NCI-H460 (cell line): ENCODE measurements at places on chromosomes 6 and 20.
A peak's percentile ranks its signal among the peaks of the same experiment; 100 is the strongest.

DNA sequence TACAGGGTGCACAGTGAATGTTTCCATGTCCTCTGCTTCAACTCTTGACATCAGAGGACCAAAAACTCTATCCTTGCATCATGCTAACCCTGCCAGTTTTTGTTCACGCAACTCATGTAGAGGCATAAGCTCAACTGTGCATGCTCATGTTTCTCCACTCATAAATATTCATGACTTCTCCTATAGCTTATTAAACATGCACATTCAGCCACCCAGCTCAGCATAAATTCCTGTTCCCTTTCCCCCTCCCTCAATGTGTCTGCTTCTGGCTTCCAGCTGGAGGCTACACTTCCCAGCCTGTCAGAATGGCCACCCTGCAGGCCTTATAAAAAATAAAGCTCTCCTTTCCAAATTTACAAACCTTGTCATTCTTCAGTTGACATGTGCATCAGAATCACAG lies 154.6 kb downstream of the KIF16B start:
- no peak for DNase-seq

DNA sequence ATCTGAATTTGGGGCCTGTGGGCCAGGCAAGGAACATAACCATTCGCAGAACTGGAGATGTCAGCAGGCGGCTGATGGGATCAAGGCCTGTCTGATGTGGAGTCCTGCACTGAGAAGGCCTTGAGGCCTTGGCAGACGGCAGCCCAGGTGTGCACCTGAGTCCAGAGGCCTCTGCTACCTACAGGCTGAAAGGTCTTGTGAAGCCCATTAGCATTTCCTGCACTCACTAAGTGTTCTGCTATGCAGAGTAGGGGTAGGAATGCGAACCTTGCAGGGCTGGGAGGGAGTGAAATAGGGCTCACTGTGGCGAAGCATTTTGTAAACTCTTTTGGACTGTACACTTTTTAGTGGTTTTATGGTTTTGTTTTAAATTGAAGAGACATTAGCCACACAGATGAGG lies 48.3 kb upstream of the RNF24 start:
- DNase-seq = no peak

DNA sequence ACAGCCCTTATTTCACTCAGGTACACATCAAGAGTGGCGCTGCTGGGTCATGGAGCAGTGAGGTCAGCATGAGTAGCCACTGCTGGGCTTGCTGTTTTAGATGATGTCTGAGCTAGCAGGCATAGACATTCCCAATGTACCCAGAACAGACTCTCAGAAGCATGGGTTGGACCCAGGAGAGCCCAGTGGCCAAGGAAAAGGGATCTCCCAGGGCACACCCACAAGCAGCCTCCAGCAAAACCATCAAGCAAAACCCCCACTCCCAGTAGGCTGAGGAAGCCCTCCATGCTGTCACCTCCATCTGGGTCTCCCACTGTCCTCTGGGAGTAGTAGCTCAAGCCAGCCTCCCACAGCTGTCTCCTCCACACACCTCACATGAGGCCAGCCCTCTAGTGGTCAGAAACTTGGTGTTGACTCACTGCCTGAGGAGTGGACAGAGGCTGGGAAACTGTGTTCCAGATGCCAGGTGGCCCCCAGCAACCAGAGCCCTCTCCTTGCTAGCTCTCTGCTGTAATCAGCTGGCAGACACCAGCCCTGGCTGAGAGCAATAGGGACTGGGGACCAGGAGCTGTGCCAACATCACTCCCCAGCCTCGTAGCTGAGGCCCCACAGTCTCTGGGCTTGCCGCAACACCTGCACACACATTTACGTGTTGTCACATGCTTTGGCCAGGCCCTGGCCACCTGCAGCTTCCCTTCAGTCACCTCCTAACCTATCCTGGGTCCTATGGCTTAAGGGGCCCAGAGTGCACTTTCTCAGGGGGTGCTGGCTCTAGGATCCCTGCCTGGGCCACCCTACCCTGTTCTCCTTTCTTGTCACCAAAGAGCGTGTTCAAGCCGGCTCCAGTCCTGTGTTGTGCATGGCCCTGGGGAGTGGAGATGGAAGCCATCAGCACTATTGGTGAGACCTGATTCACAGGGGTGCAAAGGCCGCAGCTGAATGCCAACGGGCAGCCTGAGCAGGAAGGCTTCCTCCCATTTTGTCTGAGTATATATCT lies 1.9 kb upstream of the AP5S1 start:
- peak; percentile 86 for DNase-seq

DNA sequence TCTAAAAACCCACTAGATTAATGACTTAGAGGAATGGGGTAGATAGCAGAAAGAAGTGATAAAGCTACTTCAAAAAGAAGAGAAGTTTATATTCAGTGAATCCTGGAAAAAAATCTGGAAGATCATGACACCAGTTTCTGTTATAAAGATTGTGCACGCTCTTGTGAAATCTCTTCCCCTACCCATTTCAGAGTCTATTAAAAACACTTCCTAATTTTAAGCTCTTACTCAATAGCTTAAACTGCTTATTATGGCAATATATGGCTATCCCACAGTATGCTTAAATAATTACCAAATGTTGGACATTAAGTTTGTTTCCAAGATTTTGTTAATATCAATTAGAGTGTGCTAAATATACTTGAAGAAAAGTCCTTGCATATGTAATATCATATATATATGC lies 585.3 kb upstream of the MAN1A1 start:
- DNase-seq = no peak

- DNase-seq = no peak
Observed at GRCh38 chr6:167532410-167533288, 207.8 kb downstream of the TTLL2 start.

GRCh38 chr20:13223736-13224520 lies 2.9 kb downstream of the ISM1 start:
- no peak for DNase-seq

DNA sequence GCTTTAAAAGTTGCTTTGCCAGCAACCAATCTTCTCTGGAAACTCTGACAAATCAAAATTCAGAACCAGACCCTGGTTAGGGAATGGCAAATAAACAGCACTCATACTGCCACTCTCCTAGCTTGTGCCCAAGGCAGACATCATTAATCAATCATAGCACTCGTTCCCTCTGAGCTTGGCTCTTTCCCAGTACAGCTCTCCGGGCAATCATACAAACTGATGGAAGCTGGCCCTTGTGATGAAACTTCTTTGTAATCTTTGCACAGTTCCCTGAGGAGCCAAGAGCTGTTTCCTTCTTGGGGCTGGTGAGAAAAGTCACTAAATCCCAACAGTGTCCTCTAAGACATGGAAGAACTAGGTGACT lies 34.7 kb downstream of the KIAA1755 start:
- no peak for DNase-seq

DNA sequence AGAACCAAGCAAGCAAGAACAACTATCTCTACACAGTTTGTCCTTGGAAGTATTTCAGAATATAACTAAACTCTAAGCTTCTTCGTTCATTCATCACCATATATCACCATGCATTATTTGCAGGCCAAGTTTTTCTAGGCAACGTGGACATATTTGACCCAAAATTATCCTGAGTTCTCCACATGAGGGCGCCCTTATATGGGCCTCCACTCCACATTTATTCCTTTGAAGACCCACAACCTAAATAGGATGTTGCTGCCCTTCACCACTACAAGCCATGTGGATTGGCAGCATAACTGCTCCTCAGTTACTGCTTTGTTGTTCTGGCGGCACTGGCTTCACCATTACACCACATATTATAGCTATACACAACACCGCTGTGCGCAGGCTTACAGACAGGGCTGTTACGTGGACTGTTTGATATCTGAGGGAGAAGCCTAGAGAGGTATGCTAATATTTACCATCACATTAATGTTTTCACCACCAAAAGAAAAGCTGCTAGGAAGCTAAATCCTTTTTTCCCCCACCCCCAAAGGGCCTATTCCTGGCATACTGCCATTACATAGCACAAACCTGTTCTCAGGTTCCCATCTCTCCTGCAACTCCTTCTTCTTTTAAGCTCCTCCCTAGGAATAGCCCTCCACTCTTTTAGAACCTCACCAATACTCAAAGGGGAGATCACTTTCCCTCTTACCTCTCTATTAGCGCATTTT lies 411.7 kb downstream of the C6orf118 start:
- DNase-seq = no peak

DNA sequence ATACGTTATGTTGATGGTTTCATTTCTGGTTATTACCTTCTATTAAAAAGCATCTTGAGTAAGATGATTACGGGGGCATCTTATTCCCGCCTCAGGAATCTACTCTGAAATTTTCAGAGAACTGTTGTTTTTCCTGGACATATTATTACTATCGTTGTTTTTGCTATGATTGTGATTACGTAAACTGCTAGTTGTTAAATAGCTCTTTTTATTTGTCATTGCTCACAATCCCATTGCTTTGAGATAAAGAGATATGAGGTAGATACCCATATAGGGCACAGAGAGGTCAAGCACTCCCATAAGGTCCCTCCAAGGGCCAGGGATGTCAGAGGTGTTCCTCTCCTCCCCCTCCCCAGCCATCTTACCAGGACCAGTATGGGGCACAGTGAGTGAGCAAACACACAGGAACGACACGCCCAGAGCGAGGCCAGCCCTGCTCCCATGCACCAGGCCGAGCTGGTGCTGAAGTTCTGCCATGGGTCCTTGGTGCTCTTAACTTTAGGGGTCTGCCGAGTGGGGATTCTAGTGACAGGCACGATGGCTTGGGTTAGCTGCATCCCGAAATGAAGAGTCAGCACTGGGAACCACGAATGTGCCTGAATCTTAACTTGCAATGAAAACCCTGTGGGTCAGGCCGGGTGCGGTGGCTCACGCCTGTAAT lies 49.9 kb downstream of the PRDM1 start:
- no peak for DNase-seq

- no peak for DNase-seq
Observed at GRCh38 chr6:118263921-118264486, 284.1 kb upstream of the PLN start.

GRCh38 chr6:160259143-160259425 lies 463 bp upstream of the SLC22A2 start:
- DNase-seq = no peak

- DNase-seq = no peak
Observed at GRCh38 chr6:158536891-158537798, 22.7 kb upstream of the TMEM181 start.

DNA sequence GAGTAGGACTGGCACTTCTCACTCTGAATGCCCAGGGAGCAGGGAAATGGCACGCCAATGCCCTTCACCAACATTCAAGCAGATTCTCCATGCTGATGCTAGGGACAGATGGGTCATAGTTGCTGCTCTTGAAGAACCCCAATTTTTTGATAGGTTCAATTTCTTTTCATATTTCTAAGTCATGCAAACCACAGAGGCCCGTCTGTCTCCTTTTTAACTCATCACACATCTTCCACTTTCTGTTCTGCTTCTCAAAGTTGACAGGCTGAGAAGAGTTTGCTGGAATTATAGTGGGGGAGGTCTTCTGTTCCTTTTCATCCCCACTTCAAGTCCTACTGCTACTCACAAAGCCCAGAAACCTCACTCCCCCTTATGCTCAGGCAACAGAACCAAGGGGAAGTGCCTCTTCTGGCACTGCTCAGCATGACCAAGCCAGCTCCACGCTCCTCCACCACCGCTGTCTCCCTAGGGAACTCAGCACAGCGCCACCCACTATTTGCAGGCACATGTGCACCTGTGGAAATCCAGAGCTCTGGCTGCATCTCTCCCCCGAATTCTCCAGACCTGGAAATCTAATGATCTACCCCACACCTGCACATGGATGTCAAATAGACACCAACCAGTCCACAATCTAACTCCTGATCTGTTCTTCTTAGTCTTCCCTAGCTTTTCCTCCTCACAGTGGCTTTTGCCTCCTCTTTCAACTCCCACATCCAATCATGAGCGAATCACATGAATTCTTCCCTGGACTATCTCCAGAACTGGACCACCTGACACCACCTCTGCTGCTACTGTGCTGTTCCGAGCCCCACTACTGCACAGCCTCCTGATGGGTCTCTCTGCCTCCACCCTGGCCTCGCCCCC lies 10.7 kb downstream of the ZBTB24 start:
- DNase-seq = no peak

- peak; percentile 16 for DNase-seq
Observed at GRCh38 chr6:162363757-162364156, 363.8 kb downstream of the PRKN start.

DNA sequence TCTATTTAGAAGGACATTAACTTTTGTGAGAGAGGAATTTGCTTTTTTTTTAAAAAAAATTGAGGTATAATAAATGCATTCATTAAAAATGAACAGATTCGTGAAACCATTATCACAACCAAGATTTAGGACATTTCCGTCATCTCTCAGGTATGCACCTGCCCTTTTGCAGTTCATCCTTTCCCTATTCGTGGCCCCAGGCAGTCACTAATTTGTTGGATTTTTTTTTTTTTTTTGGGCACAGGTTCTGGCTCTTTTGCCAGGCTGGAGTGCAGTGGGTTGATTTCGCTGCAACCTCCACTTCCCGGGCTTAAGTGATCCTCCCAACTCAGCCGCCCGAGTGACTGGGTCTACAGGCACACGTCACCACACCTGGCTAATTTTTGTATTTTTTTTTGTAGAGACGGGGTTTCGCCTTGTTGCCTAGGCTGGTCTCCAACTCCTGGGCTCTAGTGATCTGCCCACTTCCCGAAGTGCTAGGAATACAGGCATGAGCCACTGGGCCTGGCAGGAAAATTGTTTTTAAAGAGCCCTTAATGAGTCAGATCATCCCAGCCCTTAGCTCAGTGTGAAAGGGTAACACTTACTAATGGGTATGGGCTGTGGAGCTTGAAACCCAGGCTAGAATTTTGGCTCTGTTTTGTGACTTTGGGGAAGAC lies 9.2 kb downstream of the PHF3 start:
- DNase-seq = no peak

DNA sequence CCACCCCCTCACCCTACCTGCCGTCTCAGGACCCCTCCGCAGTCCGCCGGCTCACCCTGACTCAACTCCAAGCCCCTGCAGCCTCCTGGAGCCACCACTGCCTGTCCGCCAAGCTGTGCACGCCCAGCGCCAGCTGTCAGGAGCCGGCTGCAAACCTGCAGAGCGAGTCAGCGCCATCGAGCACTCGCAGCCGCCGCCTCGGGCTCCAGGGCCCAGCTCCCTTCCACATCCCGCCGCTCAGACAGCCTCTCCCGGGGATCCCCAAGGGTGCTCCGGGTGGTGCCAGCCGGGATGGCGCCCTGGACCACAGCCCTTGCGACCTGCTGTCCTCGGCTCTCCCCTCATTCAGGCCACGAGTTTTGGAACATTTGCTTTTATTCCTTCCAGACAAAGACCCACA lies 4.3 kb downstream of the TNNC2 start:
- no peak for DNase-seq
